ENCODE measurements at places on chromosomes 2 and 18.
A peak's percentile ranks its signal among the peaks of the same experiment; 100 is the strongest.

- no peaks in the 10 kb centered on the region for H3K4me1 ChIP-seq
- no peaks in the 10 kb centered on the region for H3K36me3 ChIP-seq
- H3K4me3 ChIP-seq: no peak overlapping the region
- H3K27ac ChIP-seq: no peak overlapping the region
- no peaks in the 10 kb centered on the region for H3K27me3 ChIP-seq
Observed at GRCh38 chr18:8654503-8655451, 45.5 kb downstream of the RAB12 start.

GRCh38 chr2:107927034-107927534 is 59.2 kb upstream of the SLC5A7 start:
- no peaks in the 10 kb centered on the region for H3K36me3 ChIP-seq
- H3K4me3 ChIP-seq: no peak overlapping the region
- H3K4me1 ChIP-seq: no peaks in the 10 kb centered on the region

DNA sequence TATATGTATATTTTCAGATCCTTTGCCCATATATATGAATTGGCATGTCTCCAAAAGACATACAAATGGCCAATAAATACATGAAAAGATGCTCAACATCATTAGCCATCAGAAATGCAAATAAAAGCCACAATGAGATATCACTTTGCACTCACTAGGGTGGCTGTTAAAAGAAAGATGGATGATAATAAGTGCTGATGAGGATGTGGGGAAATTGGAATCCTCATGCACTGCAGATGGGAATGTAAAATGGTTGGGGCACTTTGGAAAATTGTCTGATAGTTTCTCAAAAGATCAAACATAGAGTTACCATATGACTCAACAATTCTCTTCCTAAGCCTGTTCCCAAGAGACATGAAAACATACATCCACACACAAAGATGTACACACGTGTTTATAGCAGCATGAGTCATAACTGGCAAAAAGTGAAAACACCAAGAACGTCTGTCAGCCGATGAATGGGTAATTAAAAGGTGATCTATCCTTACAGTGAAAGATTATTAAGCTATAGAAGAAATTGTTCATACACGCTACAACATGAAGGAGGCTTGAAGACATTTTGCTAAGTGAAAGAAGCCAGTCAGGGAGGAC is 19.7 kb downstream of the NGEF start:
- H3K27ac ChIP-seq: no peak overlapping the region
- no peaks in the 10 kb centered on the region for H3K36me3 ChIP-seq
- no peak for ATAC-seq
- H3K4me1 ChIP-seq: peaks cover 2% of the 10 kb centered on the region

GRCh38 chr2:157692768-157693167 is 64.1 kb upstream of the ACVR1C start:
- H3K4me1 ChIP-seq: no peaks in the 10 kb centered on the region
- H3K27ac ChIP-seq: no peak overlapping the region
- no peaks in the 10 kb centered on the region for H3K36me3 ChIP-seq
- no peak for ATAC-seq

DNA sequence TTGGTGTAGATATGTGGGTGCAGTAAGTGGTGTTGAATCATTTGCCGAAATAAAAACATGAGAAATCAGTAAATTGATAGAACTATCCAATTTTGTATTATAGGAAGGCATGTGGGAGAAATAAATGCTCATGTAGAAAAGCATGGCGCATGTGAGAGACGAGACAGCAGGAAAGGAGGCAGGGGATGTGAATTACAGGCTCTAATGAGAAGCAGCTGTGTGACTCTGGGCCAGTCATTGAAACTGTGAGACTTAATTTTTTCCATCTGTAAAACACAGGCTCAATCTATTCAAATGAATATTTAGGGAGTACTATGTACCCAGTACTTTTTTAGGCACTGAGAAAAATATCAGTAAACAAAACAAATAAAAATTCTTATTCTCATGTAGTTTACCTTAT is 42.6 kb upstream of the MAP3K20 start:
- peaks cover 23% of the 10 kb centered on the region for H3K4me1 ChIP-seq
- no peak overlapping the region for H3K27ac ChIP-seq
- no peak overlapping the region for H3K4me3 ChIP-seq
- H3K27me3 ChIP-seq: no peaks in the 10 kb centered on the region
- no peaks in the 10 kb centered on the region for H3K36me3 ChIP-seq

GRCh38 chr2:107242811-107243210 is 356.8 kb upstream of the ST6GAL2 start:
- no peak overlapping the region for H3K27ac ChIP-seq
- no peaks in the 10 kb centered on the region for H3K36me3 ChIP-seq
- no peaks in the 10 kb centered on the region for H3K27me3 ChIP-seq
- no peak for ATAC-seq
- H3K4me3 ChIP-seq: no peak overlapping the region
- H3K4me1 ChIP-seq: no peaks in the 10 kb centered on the region

DNA sequence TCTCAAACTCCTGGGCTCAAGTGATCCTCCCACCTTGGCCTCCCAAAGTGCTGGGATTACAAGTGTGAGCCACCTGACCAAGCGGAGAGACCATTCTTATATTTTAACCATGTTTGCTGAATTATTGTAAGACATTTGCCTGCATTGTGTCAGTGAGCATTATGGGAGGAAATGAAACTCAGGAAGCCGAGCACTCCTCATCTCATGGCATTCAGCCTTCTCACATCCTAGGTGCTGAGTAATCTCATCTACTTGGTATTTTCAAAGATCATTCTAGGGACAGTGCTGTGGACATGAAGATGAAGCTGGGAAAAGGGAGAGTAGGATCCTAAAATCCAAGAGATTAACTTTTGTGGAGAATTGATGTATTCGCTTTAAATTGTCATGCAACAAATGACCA is 66.1 kb downstream of the NAPG start:
- H3K4me1 ChIP-seq: no peaks in the 10 kb centered on the region
- H3K4me3 ChIP-seq: no peak overlapping the region
- H3K27ac ChIP-seq: no peak overlapping the region
- H3K27me3 ChIP-seq: no peaks in the 10 kb centered on the region
- H3K36me3 ChIP-seq: no peaks in the 10 kb centered on the region
- no peak for ATAC-seq

DNA sequence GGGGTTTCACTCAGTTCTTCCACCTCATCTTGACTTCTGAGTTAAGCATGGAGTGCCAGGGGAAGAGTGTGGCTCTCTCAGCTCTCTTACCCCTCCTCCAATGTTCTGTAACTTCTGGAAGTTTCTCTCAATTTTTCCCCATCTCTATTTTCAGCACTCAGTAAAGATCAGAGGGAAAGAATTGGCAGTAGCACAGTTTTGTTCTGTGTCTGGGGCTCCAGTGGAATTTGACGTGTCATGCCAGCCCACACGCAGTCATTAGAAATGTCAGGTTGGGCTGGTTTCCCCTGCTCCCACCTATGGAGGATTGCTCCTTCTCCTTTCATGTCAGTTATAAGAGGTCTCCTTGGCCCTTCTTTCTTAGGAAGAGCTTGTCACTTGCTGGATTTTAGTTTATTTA is 104.6 kb upstream of the COL3A1 start:
- no peak overlapping the region for H3K4me3 ChIP-seq
- no peaks in the 10 kb centered on the region for H3K27me3 ChIP-seq
- no peak for ATAC-seq
- H3K4me1 ChIP-seq: no peaks in the 10 kb centered on the region
- H3K36me3 ChIP-seq: no peaks in the 10 kb centered on the region

DNA sequence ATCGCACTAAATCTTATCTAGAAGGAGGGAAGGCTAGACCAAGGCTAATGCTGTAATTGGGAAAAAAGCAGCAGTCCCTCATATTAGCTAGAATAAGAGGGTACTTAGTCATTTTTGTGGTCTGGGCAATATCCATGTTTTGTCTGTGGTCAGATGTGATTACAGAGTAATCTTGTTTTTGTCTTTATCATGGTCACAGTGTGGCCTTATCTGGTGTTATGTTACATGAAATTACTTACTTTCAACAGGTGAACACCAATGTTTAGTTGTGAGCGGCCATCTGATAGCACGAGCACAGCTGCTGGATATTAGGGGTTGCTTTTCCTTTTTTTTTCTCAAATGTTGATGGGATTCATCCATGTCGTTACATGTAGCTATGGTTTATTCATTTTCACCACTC is 23.7 kb upstream of the PLEKHM3 start:
- peaks cover 12% of the 10 kb centered on the region for H3K27me3 ChIP-seq
- H3K36me3 ChIP-seq: no peaks in the 10 kb centered on the region
- H3K27ac ChIP-seq: no peak overlapping the region
- no peak for ATAC-seq
- no peaks in the 10 kb centered on the region for H3K4me1 ChIP-seq

GRCh38 chr2:231161877-231162329 is 36.5 kb upstream of the ARMC9 start:
- H3K27me3 ChIP-seq: no peaks in the 10 kb centered on the region
- no peak overlapping the region for H3K4me3 ChIP-seq
- H3K4me1 ChIP-seq: peaks cover 9% of the 10 kb centered on the region
- ATAC-seq: peak; percentile 83
- H3K27ac ChIP-seq: peak overlapping the region; percentile 75
- H3K36me3 ChIP-seq: peaks cover 8% of the 10 kb centered on the region

DNA sequence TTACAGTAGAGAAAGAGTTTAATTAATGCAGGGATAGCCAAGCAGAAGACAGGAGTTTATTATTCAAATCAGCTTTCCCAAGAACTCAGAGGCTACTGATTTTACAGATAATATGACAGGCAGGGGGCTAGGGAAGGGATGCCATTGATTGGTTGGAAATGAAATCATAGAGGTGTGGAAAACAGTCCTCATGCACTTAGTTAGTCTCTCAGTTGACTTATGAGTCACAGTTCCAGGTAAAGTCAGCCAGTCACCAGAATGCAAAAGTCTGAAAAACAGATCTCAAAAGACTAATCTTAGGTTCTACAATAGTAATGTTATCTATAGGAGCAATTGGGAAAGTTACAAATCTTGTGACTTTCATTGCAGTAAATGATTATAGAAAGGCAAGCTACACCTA is 676.4 kb upstream of the CHAC2 start:
- ATAC-seq: no peak
- no peaks in the 10 kb centered on the region for H3K4me1 ChIP-seq
- H3K27ac ChIP-seq: no peak overlapping the region
- no peaks in the 10 kb centered on the region for H3K36me3 ChIP-seq

- H3K27ac ChIP-seq: no peak overlapping the region
- H3K4me3 ChIP-seq: no peak overlapping the region
- H3K4me1 ChIP-seq: no peaks in the 10 kb centered on the region
- H3K27me3 ChIP-seq: peaks cover 28% of the 10 kb centered on the region
Observed at GRCh38 chr2:88811233-88811632, 119.8 kb downstream of the RPIA start.

- no peaks in the 10 kb centered on the region for H3K27me3 ChIP-seq
- no peaks in the 10 kb centered on the region for H3K36me3 ChIP-seq
- H3K27ac ChIP-seq: peak overlapping the region; percentile 82
- H3K4me3 ChIP-seq: no peak overlapping the region
Observed at GRCh38 chr2:223046470-223047040, 5.4 kb upstream of the KCNE4 start.

DNA sequence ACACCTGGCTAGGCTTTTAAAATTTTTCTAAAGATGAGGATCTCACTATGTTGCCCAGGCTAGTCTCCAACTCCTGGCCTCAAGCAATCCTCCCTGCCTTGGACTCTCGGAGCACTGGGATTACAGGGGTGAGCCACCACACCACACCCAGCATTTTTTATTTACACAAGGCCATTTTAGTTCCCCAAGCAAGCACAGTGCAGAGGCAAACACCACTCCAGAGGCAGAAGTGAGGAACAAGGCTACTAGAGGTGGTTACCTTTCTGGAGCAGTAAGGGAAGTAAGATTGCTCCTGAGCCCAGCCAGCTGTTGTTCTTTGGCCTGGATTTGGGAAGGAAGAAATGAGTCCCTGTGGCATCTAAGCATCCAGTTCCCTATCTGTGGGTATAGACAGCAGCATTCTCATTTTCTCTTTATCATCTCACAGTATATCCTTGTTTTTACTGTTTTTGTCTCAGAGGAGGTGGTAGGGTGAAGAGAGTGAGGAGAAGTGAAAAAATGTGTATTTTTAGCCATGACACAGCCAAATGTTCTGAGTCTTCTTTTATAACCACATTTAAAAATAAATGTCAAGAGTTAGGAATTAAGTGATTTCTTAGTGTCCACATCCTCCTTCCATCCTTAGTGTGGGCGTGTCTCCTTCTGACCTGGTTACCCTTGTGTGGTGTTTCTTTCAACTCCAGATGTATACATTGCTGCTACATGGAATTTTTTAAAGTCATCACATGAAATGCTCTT is 10.5 kb upstream of the TTC39C start:
- H3K27ac ChIP-seq: no peak overlapping the region
- no peak overlapping the region for H3K4me3 ChIP-seq
- no peaks in the 10 kb centered on the region for H3K27me3 ChIP-seq
- H3K4me1 ChIP-seq: no peaks in the 10 kb centered on the region

DNA sequence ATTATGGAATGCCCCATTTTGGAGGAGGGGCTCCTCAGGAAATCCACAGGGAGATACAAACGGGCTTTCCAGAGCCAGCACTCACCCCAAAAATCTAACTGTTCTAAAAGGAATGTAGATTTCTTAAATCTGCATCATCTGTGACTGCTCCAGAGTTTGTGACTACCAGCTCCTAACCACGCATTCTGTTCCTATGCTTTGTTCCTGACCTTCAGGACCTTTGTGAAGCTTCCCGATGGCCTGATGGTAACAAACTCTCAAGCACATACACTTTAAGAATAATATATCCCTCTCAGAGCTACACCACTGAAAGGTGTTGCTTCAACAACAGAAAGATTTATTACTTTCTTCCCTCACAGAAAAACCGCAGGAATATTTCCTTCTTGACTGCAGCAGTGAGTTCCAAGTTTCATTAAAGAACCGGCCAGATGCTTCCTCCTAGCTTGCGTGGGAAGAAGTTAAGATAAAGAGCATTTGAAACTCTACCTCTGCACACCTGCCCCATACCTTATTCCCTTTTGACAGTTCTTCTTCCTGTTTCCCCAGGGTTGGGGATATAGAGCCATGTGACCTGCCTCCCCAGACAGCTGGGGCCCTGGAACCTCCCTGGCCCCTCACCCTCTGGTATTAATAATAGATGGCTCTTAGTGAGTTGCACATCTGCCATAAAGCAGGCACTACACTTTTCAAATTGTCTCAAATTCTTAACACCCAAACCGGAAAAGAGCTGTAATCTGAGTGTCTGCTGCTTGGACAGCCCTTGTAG is 40.2 kb upstream of the EML4 start:
- no peaks in the 10 kb centered on the region for H3K27me3 ChIP-seq
- H3K36me3 ChIP-seq: no peaks in the 10 kb centered on the region
- H3K27ac ChIP-seq: peak overlapping the region; percentile 15
- ATAC-seq: no peak

Measured in gastroesophageal sphincter (tissue), 4 donors.